ENCODE measurements at places on chromosomes 2 and 18. TPM values are rescaled to one million over a fixed set of nuclear protein-coding genes. Genes with fewer than 3 reads are reported as not detected.

The TRAF3IP1 gene
- total RNA-seq: 13.1 TPM

GRCh38 chr2:24704692-24705091 lies 88.5 kb downstream of the PTRHD1 start:
- DNase-seq: no peak

The CNNM3 gene
- 20.7 TPM for total RNA-seq

The NETO1 gene
- 0.72 TPM for total RNA-seq

The CPS1 gene
- total RNA-seq: 4.1 TPM

- DNase-seq: no peak
Measured at GRCh38 chr2:196481324-196481697, 158.2 kb upstream of the CCDC150 start.

DNA sequence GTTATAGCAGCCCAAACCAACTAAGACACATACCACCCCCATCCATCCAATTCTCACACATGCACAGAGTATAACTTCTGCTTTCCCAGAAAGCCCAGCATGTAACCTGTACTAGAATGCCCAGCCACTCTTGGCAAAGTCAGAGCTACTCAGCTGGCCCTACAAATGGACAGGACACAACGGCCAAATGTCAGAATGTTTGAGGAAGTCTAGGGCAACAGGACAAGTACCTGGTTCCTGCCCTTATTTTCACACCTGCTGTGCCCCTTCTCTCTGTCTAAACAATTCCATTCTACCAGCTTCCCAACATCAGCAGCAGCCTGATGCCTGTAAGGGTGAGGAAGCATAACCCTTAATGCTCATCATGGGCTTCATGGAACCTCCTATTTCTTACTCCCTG lies 15.1 kb upstream of the BZW1 start:
- no peak for DNase-seq

- peak; percentile 59 for DNase-seq
Measured at GRCh38 chr2:234368861-234369261, 128.0 kb downstream of the ARL4C start.

- no peak for DNase-seq
Measured at GRCh38 chr2:70192516-70192915, 1.7 kb upstream of the C2orf42 start.

GRCh38 chr2:192544371-192544955 lies 349.7 kb upstream of the TMEFF2 start:
- DNase-seq: no peak

DNA sequence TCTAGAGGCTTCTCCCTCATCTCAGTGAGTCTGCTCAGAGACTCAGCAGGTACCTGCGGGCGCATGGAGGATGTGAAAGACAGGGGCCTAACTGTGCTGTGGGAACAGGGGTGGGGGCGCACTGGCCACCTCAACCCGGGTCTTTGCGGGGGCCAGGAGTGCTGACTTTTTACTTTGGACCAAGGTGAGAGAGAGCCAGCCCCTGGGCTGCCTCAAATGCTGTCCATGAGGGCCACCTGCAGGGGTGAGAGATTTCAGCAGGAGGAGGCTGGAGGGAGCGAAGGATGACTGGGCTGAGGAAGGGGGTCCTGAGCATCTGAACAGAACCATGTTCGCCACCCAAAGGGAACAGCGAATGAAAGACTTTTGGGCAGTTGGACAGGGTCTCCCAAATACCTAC lies 129.4 kb downstream of the TNS1 start:
- no peak for DNase-seq

GRCh38 chr18:48609820-48610815 lies 71.3 kb downstream of the CTIF start:
- no peak for DNase-seq

DNA sequence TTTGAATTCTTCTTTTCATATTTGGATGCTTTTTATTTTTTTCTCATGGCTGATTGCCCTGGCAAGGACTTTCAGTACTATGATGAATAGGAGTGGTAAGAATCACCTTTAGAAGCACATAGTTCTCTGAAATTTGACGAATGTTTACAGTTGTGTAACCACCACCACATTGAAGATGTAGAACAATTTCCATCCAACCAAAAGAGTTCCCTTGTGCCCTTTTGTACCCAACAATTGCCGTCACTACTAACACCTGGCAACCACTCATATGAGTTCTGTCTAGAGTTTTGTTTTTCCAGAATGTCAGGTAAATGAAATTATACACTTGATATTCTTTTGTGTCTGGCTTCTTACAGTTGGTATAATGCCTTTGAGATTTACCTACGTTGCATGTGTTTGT lies 28.7 kb upstream of the SLC16A14 start:
- DNase-seq: no peak

DNA sequence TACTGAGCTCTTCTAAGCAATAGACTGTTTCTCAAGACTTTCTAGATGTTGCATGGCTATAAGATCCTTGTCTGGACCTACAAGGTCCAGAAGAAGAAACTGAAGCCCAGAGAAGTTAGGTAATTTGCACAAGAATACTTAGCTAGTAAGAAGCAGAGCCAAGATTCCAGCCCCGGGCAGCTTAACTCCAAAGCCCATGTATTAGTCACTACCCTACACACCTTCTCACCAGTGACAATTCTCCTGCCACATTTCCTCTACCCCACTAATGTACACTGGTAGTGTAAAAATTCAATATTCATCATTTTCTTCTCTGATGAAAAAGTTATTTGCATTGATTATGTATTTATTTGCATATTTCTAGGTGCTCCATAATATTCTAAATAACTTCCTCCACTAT lies 95.5 kb upstream of the CREB1 start:
- DNase-seq: no peak

DNA sequence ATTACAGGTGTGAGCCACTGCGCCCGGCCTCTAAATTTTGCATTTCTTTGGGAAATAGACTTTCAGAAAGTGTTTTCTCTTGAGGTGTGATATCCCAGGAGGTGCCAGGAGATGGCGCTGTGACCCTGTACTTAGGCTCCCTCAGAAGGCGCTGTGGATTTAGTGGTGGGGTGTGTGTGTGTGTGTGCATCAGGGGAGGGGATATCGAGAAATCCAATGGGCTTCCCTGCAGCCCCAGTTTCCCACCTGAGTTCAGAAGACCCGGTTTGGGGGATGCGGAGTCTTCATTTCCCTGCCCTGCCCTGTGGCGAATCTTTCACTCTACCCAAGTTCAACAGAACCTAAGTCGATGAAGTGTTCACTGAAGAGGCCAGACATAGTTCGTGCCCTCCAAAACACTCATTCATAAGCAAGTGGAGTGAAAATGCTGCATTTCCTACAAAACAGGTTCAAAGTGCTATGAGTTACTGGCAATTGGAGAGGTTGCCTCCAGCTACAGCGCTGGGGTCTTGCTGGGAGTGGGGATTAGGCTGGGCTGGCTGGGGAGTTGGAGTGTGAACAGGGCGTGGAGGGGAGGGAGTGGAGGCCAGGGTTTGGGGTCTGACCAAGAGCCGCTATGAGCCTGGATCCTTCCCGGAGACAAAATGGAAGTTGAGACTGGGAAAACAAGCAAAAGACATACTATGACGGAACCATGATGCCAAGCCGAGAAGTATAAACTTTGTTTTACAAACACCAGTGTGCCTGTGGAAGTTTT lies 6.5 kb upstream of the WNT6 start:
- peak; percentile 68 for DNase-seq

All from activated T-cell treated with anti-CD3 and anti-CD28 coated beads, Interleukin-2, amount 50 U/mL, for 72 hours (primary cell).